ENCODE measurements at places on chromosomes 3 and 15.

GRCh38 chr3:133805384-133805701 lies 272 bp upstream of the SRPRB start:
- DNase-seq = no peak

DNA sequence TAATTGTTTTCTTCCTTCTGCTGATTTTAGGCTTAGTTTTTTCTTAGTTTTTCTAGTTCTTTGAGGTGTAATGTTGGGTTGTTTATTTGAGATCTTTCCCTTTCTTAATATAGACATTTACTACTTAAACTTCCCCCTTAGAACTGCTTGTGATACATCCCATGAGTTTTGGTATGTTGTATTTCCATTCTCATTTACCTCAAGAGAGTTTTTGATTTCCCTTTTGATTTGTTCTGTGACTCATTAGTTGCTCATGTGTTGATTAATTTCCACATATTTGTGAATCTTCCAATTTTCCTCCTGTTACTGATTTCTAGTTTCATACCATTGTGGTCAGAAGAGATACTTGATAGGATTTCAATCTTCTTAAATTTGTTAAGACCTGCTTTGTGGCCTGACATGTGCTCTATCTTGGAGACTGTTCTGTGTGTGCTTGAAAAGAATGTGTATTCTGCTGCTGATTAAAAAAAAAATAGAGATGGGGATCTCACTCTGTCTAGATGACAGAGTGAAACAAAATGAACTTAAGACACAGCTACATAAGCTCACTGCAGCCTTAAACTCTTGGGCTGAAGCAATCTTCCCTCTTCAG lies 22.3 kb downstream of the GRM2 start:
- DNase-seq = no peak

GRCh38 chr3:124969963-124970722 lies 35.6 kb upstream of the MUC13 start:
- DNase-seq = no peak

DNA sequence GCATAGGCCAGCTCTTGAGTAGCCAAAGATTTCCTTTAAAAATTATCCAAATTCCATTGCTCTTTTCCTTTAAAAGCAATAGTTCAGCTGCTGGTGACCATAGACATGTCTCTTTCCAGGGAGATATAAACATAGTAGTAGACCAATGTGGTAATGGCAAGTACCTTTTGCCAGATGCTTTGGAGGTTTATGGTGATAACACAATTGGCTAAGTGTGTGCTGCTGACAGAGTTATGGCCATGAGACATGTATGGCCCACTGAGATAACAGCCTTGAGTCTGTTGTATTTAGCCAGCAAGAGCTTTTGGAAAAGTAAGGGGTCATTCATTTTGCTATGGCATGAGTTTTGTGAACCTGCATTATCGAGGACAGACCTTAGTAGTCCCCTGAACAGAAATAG lies 1146.8 kb downstream of the TUSC7 start:
- no peak for DNase-seq

DNA sequence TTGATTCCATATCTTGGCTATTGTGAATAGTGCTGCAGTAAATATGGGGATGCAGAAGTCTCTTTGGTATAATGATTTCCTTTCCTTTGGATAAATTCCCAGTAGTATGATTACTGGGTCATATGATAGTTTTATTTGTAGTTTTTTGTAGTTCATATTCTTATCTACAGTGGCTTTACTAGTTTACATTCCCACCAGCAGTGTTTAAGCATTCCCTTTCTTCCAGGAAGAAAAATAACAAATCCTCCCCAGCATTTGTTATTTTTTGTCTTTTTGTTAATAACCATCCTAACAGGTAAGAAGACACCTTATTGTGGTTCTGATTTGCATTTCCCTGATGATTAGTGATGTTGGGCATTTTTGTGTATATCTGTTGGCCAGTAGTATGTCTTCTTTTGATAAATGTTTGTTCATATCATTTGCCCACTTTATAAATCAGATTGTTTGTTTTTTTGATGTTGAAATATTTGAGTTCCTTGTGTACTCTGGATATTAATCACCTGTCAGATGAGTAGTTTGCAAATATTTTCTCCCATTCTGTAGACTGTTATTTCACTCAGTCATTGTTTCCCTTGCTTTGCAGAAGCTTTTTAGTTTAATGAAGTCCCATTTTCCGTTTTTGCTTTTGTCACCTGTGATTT lies 163.3 kb upstream of the THRB start:
- no peak for DNase-seq

Data from suppressor macrophage treated with lipopolysaccharide for 1 hour (primary cell).